Stimulated activated CD8-positive, alpha-beta memory T cell treated with anti-CD3 and anti-CD28 coated beads, Interleukin-4, amount 100 ng/mL, for 24 hours (primary cell): ENCODE measurements at places on chromosomes 2 and 18.

DNA sequence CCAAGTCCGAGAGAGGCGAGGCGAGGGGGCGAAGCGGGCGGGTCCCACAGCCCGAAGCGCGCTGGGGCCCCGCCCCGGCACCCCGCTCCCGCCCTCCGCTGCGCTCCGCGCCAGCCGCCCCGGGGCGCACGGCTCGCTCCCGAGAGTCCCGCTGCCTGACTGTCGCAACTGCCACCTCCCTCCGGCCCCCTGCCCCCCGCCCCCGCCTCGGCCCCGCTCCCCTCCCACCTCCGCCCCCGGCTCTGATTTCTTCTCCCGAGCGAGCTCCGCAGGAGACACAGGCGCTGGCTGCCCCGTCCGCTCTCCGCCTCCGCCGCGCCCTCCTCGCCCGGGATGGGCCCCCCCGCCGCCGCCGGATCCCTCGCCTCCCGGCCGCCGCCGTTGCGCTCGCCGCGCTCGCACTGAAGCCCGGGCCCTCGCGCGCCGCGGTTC, at the start of gene WNT6:
Gene WNT6 (plus strand): TSS at position 250 of the 432 bp plus-strand sequence. CDS start 233 bp downstream, outside the sequence.
- DNase-seq: no peak

GRCh38 chr2:199303728-199304177, 154.0 kb downstream of the SATB2 start:
- no peak for DNase-seq

GRCh38 chr18:35041815-35042387, 688 bp downstream of the MAPRE2 start:
- DNase-seq: no peak

DNA sequence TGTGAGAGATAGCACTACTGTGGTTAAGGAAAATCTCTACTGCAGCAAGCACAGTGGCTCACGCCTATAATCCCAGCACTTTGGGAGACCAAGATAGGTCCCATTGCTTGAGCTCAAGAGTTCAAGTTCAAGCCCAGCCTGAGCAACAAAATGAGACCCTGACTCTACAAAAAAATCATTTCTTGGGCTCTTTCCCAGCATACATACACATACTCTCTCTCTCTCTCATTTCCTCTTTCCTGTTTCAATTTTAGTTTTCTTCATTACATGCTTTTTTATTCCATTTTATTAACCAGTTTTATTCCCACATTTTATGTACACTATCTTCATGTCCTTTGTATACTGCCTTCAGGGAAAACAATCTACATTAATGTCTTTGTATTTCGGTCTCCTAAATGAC, 14.6 kb downstream of the WDR33 start:
- no peak for DNase-seq

- no peak for DNase-seq
These were observed 104.2 kb upstream of the AGAP1 start for GRCh38 chr2:235389626-235390025.

DNA sequence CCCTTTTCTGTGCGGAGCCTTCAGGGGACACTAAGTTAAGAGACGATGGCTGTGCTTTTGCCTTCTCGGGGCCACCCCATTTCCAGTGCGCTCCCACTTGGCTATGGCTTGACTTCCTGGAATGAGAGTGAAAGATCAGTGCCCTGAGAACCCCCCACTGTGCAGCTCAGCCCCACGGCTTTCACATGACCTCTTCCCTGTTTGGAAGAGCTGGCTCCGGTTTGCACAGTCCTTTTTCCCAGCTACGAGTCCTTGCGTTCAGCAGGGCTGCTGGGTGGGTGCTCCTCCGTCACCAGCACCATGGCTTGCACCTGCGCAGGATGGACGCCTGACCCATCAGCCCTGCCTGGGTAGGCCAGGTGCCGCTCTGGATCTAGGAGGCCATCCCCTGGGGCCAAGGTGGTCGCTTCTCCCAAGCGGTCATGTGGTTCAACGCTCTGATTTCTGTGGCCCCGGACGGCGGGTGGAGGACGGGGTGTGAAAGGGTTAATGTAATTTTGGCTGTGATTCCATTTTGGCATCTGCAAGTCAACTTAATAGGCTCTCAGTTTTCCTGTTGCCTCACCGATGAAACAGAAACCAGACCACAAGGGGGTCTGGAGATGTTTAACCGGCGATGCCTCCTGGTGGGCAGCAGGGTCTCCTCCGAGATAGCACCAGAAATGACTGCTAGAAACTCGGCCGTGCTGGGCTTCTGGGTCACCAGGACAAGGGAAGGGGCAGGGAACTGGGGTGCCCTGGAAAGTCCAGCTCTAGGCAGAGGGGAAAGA, 113.1 kb upstream of the HAAO start:
- no peak for DNase-seq

DNA sequence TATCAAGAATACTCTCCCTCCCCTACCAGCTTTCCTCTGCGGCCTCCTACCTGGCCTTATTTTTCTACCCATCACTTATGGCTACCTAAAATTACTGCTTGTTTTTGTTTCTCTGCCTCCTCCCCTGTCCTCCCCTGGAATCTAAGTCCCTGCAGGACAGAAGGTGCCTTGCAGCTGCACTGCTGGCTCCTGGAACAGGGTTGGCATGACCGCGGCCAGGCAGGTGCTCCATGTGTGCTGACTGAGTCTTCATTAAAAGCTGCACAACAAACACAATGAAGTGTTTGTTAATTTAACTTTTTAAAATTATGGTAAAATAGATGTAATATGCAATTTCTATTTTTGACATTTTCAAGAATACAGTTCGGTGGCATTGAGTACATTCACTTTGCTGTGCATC, 171.9 kb upstream of the FHL2 start:
- no peak for DNase-seq

GRCh38 chr18:39805218-39805617, 2149.8 kb upstream of the PIK3C3 start:
- no peak for DNase-seq

GRCh38 chr2:127216095-127216494, 4.0 kb downstream of the CYP27C1 start:
- no peak for DNase-seq

DNA sequence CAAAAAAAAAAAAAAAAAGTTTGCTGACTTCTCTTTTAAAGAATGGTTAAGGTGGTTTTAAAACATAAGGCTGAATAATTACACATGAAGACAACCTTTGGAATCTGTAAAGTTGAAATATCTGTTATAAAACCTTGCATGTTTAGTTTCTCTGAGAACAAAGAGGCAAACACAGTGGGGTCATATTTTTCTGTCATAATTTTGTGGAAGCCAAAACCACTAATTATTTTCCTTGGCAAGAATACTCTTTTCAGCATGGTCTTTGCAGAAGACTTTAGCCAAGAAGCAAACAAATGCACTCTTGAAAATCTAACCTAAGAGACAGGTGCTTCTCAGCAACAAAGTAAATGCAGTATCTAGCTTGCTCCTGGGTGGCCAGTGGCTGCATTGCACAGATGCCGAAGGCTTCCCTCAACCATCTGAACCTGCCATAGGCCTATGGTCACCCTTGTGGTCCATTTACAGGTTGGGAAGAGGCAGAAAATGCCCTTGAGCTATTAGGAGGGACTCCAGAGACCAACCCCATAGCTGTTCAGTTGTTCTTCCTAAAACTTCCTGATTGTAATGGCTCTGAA, 44.8 kb downstream of the ZAP70 start:
- no peak for DNase-seq

DNA sequence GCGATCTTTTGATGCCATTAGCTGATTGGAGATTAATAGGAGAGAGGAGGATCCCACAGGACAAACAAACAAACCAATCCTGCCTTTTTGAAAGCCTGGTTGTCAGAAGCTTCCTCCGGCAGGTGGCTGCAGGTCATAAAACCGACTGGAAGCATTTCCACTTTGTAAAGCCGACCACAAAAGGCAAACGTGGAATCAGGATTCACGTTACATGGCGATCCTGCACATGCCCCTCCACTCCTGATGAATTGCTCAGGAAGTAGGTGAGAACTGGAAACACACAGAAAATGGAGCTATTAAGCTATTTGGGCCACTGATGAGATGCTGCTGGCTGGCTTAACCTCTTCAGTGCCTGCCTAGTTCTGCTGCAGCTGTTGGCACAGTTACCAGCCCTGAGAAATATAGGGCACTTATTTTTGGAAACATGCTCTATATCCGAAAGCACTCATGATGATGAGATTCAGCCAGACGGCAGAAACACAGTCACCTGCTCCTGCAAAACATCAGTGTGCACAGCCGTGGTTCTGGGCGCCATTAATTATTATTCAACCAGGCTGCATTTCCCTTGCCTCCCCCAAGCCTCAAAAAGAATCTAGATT, 110.3 kb upstream of the ST6GAL2 start:
- DNase-seq: no peak

GRCh38 chr18:13800505-13801259, 23.3 kb upstream of the MC5R start:
- DNase-seq: peak; percentile 9

- no peak for DNase-seq
These were observed 5.2 kb upstream of the NOSTRIN start for GRCh38 chr2:168797286-168797655.

- no peak for DNase-seq
These were observed 200.5 kb downstream of the KLHL29 start for GRCh38 chr2:23585273-23586170.

GRCh38 chr2:154532763-154533162, 165.7 kb upstream of the KCNJ3 start:
- DNase-seq: no peak

DNA sequence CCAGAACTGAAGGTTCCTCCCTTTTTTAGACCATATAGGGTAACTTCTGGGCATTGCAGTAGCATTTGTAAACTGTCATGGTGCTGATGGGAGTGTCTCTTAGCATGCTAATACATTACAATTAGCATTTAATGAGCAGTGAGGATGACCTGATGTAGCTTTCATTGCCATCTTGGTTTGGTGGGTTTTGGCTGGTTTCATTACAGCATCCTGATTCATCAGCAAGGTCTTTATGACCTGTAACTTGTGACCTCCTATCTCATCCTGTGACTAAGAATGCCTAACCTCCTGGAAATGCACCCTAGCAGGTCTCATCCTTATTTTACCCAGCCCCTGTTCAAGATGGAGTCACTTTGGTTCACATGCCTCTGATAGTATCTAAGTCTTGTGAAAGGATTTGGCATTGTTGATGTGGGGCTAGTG, 159.0 kb downstream of the TMX3 start:
- DNase-seq: no peak

DNA sequence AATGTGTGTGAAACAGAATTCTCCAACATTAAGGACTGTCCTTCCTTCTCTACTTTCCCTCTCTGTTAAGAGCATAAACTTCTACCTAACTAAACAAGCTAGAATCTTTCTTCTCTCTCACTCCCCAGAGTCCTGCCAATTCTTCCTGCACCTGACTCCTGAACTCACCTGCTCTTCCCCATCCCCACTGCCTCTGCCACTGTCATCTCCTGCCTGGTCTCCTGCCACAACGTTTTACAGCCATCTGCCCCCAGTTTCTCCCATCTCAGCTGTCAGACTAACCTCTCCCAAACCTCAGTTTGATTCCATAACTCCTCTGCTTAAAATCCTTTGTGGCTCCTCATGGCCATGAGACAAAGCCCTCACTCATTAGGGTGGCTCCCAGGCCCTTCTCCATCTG, 288.3 kb upstream of the FBXO11 start:
- no peak for DNase-seq

GRCh38 chr2:24088821-24089359, 4.3 kb upstream of the TP53I3 start:
- DNase-seq: no peak

DNA sequence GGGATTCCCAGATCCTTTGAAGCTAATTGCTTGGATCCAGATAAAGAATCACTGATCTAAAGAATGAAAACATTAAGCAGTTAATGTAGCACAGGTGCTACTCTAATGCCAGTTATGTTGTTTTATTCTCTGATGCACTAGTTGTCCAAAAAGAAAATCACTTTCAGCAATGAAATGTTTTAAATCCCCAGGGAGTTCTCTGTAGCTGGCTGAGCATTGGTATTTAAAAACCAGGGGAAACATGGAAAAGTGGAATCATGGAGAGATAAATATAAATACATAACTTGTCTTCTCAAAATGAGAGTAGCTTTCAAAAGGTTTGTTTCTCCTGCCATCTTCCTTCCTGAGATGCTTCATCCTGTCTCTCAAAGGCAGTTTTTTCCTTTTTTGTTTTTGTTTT, 37.7 kb downstream of the CD302 start:
- DNase-seq: no peak

DNA sequence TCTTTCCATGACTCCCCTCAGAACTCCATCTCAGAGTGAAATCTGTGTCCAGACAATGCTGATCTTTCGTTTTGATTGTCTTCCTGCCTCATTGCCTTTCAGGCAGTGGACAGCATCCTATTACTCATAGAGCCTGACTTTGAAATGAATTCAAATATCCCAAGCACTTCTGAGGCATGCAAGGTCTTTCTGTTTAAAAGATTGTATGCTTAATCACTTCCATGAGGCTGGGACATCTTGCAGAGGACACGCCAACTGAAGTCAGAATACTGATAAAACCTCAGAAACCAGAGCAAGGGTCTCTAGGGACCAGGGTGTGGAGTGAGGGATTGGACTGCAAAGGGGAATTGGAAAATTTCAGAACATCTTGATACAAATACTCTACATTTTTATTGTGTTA, 836.5 kb upstream of the ID2 start:
- no peak for DNase-seq

DNA sequence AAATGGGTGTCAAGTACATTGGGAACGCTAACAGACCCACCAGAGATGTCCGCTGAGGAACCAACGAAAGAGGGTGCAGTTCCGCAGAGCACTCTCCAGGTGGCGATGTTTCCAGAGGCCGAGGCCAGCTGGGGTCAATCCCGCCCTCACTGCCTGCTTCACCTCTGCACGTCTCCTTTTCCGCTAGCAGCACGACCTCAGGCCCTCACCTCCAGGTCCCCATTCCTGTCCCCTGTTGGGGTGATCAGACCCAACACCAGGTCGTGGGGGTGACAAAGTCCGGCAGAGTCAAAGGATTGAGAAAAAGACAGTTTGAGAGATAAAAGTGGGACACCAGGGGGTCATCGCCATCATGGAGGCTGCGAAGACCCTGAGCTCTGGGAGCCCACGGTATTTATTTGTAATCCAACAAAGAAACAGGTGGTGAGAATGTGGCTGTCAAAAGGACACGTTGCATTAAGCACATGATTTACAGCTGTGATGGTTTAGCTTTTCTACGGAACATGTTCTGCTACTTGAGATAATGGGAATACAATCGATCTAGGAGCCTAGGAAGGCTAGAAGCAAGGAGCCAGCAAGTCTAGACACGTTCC, 27.3 kb downstream of the ZAP70 start:
- DNase-seq: no peak
